ENCODE measurements at places on chromosomes 3 and 15.

- no peak for DNase-seq
Measured at GRCh38 chr3:189042832-189043231, 128.9 kb upstream of the TPRG1 start.

DNA sequence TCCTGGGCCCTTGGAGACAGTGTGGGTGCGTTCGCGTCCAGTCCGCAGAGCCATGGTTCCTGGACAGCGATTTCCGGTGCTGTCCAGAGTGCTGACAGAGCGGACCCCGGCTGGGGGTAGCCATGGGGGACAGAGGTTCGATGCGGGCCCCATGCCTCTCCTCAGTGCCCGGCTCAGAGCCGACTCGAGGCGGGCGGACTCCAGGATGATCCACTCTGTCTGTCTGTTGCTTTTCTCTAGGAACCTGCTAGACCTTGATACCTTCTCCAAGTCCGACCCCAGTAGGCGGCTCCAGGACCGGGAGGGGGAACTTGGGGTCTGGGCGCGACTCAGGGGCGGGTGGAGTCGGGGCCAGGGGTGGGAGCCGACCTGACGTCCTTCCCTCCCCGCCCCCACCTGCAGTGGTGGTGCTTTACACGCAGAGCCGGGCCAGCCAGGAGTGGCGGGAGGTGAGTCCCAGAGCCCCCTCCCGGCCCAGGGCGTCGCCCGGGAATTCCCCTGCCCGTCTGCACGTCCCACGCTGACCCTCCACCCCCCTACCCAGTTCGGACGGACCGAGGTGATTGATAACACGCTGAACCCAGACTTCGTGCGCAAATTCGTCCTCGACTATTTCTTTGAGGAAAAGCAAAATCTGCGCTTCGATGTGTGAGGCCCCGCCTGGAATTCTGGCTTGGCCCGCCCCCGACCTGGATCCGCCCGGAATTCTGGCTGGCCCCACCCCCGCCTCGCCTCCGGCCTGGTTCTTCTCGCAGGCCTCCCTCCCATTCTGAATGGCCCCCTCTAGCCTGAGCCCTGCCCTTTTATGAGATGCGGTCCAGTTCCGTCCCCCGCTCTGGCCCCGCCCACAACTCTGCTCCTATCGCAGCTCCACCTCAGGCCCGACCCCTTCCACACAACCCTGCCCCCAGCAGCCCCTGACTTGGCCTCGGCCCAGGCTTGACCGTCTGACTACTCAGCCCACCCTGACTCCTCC, 1.0 kb downstream of the CPNE9 start:
- no peak for DNase-seq

DNA sequence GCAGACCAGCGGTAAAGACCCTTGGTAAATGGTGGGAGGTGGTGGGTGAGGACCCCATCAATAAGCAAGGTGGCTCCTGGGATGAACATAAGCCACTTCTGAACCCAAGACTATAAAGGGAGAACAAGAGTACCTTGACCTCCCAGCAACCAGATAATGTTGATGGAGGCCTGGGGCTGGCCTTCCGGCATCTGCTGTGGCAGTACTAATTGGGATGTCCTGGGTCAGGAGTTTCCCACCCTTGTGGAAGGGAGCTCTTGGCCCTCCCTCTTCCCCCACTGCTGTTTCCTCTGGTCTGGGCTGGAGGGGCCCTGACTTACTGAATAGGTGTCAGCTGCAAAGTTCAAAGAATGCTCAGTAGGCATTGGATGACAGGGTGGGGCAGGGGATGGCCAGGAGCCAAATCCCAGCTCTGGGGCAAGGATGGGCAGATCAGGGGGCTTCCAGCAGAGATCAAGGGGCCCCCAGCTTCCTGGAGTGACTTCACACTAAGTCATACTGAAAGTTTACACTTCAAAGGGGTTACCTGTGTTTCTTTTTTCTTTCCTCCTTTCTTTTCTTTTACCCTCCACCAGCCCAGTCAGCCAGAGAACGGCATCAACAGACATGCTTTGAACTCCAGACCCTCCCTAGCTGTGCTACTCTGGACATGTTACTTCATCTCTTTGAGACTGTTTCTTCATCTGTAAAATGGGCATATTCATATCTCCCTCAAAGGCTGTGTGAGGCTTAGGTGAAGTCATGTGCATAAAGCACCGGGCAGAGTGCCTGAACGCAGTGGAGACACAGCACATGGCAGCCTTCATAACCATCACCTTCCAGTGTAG, 1.5 kb downstream of the RBP1 start:
- DNase-seq, result no peak

DNA sequence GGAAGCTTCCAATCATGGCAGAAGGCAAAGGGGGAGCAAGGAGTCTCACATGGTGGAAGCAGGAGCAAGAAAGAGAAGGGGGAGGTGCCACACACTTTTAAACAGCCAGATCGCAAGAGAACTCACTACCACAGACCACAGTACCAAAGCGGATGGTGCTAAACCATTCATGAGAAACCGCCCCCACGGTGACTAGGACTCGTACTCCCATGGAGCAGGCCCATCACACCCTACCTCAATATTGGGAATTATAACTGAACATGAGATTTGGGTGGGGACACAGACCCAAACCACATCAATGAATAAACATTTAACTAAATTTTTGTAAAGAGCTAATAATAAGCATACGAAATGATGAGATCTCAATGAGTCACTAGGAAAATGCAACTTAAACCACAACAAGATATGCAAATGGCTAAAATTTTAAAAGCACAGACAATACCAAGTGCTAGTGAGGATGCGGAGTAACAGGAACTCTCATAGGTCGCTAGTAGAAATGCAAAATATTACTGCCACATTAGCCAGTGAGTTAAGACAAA, 10.0 kb downstream of the MRPS25 start:
- DNase-seq, result no peak

- DNase-seq, result peak; percentile 88
Measured at GRCh38 chr15:72902245-72902918, 118.8 kb upstream of the ADPGK start.

- no peak for DNase-seq
Measured at GRCh38 chr3:133209871-133210550, 171.8 kb downstream of the TMEM108 start.

- no peak for DNase-seq
Measured at GRCh38 chr3:75140904-75141615, 523.1 kb upstream of the FRG2C start.

DNA sequence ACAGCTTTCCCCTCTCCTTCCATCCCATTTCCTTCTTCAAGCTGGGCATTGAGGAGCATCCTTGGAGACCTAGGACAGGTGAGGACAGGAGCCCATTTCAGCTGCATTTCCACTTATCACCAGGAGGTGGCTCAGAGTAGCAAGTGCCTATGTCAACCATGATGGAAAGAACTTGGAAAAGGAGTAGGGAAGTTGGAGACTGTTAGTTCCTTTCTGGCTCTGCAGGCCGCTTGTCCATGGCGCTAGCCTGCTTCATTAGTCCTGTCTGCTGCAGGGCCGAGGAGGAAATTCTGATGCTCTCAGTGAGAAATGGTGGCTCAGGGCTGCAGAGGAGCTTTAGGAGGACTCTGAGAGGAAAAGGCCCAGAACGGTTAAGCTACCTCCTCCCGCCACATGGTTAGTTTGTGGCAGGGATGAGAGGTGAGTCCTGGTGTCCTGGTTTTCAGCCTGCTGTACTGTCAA, 7.0 kb upstream of the CD276 start:
- no peak for DNase-seq

DNA sequence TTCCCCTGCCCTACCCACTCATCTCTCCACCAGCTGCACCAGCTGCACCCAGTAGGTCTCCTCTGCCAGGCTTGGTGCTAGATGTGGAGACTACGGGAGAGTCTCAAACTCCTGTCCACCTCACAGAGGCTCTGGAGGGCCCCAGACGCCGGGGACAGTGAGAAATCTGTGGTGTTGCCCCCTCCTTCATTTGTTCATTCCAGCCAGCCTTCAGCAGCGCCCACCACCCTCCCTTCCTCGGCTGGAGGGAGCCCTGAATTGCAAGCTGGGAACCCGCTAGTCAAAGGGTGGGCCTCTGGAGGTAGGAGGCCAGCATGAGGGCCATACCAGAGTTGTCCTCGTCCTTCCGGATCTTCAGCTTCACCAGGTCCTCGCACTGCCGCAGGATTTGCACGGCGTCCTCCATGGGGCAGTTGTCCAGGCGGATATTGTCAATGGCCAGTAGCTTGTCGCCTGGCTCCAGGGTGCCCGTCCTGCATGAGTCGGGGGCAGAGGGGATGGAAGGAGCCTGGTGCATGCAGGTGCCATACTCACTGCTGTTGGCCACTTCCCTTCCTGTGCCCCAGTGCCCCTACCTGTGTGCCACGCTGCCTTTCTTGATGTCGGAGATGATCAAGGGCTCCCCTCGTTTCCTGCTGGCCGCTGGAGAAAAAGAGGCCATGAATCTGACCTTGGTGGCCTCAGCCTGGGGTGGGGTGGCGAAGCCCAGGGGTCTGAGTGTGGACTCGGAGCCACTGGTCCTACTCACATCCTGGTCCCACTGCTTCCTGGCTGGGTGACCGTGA, 29.1 kb downstream of the GRIP2 start:
- DNase-seq, result no peak

GRCh38 chr3:195466251-195466650, 23.4 kb upstream of the ACAP2 start:
- DNase-seq, result no peak

DNA sequence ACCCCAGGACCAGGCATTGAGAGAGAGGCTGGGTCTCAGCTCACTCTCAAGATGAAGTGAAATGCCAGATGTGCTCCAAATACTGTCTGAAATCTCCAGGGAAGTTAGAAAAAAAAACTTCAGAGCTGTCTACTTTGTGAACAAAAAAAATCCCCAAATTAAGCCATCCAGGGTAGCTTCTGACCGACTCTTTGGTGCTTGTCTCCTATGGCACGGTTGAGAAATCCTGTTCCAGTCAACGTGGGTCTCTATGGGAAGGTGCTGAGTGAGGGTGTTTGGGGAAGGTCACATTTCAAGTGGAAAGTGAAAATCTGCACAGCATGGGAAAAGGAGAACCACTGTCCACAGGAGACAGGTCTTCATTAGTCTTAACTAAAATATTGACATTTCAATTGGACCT, 322.5 kb upstream of the CFAP20DC start:
- DNase-seq, result no peak

All from coronary artery (tissue), 2 donors.